SW 1271 (cell line): ENCODE measurements at places on chromosomes 6 and 20.

GRCh38 chr20:62025832-62026563 lies 39.7 kb downstream of the TAF4 start:
- DNase-seq, result no peak

- DNase-seq, result no peak
Measured at GRCh38 chr20:10634211-10634610, 39.6 kb downstream of the JAG1 start.

DNA sequence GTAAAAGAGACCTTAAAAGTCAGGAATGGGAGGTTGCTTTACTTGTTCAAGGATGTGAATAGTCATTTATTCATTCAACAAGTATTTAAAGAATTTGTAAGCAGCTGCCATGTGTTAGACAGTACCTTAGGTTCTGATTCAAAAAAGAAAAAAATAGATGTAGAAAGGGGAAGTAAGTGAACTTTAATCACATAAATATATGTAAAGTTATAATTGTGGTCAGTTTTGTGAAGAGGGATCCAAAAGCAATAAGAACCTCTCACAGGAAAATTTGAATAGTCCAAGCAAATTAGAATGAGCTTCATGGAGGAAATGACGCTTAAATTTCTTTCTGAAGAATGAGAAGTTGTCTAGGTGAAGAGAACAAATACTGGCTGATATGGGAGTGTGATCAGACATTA lies 596.1 kb upstream of the CITED2 start:
- no peak for DNase-seq

DNA sequence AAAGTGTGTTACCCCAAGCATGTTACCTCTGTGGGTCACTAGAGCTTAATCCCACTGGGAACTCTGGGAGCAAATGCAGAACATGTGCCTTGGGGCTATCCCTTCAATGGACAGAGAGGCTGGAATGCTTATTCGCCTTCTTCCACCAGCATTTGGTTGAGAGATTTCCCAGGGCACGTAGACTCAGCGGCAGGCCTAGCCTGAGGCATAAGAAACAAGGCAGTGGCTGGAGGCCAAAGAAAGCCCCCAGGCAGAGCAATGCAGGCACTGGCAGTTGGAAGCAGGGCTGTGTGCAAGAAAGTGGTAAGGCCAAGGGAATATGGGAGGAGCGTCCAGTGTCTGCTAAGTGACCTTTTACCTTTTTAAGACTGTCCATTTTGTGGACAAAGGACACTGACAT lies 114.0 kb upstream of the FLRT3 start:
- DNase-seq, result no peak

GRCh38 chr6:27406085-27406484 lies 17.5 kb downstream of the ZNF391 start:
- no peak for DNase-seq

- no peak for DNase-seq
Measured at GRCh38 chr6:80544976-80545722, 438.7 kb downstream of the BCKDHB start.

DNA sequence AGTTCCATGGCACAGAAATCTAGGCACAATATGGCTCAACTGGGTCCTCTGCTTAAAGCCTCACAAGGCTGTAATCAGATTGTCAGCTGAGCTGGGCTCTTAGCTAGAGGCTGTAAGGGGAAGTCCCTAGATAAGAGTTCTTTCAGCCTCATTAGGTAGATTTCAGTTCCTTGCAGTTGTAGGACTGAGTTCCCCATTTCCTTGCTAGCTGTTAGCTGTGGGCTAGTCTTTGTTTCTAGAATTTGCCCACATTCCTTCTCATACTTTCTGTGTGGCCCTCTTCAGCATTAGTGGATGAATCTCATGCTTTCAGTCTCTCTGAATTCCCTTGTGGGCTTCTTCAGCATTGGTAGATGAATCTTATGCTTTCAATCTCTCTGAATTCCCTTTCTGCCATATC lies 71.0 kb upstream of the MRAP2 start:
- DNase-seq, result no peak

- DNase-seq, result no peak
Measured at GRCh38 chr20:41570557-41570956, 47.6 kb downstream of the CHD6 start.

GRCh38 chr6:42025066-42025844 lies 25.1 kb upstream of the TAF8 start:
- DNase-seq, result no peak

- DNase-seq, result peak; percentile 24
Measured at GRCh38 chr20:1005452-1006027, 3.4 kb upstream of the RSPO4 start.

DNA sequence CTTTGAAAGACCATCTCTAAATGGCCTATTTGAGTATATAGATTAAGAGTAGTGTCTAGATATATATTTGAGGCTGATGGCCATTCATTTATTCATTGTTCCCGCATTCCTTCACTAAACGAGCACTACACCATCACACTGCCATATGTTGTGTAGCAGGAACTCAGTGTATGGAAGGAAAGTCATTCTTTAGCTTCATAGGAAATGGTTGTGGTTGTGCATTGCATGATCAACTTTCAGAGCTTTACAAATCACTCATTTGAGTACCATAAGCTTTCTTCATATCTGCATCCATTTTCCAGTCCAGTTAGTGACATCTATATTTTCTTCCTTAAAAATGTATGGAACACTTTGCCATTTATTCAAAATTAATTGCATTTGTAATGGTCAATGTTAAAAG lies 97.9 kb downstream of the ARID1B start:
- DNase-seq, result no peak

DNA sequence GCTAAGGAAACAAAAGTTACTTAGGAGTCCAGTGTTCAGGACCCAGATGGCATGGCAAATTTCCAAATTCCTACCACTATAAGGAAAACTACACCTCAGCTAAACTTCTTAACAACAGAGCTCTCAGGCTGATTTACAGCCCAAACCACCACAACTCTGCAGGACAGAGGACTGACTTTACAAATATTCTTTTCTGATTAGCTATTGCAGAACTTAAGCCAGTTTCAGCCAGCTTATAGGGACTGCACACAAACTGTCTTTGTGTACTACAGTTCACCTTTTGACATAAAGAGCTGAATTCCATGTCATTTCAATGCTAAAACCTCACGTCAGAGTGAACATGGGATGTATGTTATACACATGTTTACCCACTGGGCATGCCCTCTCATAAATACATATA lies 305.4 kb downstream of the KHDRBS2 start:
- no peak for DNase-seq

DNA sequence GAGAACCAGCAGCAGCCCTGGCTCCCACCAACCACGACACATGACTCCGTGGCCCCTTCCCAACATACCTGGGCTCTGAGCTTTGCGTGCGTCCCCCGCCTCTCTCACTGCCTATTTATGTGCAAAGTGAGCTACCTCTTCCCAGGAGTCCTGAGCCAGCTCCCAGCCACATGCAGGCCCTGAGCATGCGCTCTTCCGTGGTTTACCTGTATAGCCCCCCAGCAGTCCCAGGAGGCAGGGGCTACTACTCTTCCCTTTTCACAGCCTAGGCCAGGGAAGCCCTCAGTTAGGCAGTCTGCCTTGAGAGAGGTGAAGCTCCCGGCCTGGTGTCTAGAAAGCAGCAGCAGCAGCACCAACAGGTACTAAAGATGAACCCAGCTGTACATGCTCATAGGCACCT lies 114.8 kb upstream of the CDYL start:
- DNase-seq, result no peak

DNA sequence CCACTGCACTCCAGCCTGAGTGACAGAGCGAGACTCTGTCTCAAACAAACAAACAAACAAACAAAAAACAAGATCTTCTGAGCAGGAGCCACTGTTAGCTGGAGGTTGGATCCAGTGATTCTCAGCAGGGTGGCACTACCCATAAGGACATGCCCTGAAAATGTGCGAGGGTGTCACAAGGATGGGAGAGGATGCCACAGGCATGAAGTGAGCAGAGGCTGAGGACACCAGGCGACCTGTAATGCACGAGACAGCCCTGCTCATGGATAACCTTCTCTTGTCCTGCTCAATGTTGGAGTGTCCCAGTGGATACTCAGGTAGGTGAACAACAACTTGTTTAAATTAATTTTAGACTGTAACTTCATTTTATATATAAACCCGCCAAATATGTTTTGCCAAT lies 76.8 kb downstream of the KCNB1 start:
- DNase-seq, result no peak

GRCh38 chr6:3410385-3411360 lies 46.2 kb downstream of the SLC22A23 start:
- peak; percentile 57 for DNase-seq
